ENCODE measurements at places on chromosomes 12 and 14.

- no peaks in the 10 kb centered on the region for H3K4me1 ChIP-seq
- no peaks in the 10 kb centered on the region for H3K27me3 ChIP-seq
- H3K4me3 ChIP-seq, result no peak overlapping the region
- DNase-seq, result no peak
Measured at GRCh38 chr12:54991991-54992375, 7.4 kb upstream of the TESPA1 start.

GRCh38 chr12:131092901-131093603 is 139.3 kb downstream of the ADGRD1 start:
- peak; percentile 50 for DNase-seq
- no peaks in the 10 kb centered on the region for H3K27me3 ChIP-seq
- no peak overlapping the region for H3K27ac ChIP-seq
- H3K4me3 ChIP-seq, result no peak overlapping the region
- H3K36me3 ChIP-seq, result peaks cover 8% of the 10 kb centered on the region

- no peak overlapping the region for H3K4me3 ChIP-seq
- H3K27me3 ChIP-seq, result peaks cover 3% of the 10 kb centered on the region
- H3K27ac ChIP-seq, result no peak overlapping the region
- no peak for DNase-seq
- H3K36me3 ChIP-seq, result no peaks in the 10 kb centered on the region
- no peaks in the 10 kb centered on the region for H3K4me1 ChIP-seq
Measured at GRCh38 chr12:103589517-103589916, 2.4 kb downstream of the STAB2 start.

GRCh38 chr12:18700271-18700670 is 37.5 kb downstream of the PLCZ1 start:
- no peaks in the 10 kb centered on the region for H3K36me3 ChIP-seq
- H3K27me3 ChIP-seq, result no peaks in the 10 kb centered on the region
- no peak overlapping the region for H3K27ac ChIP-seq
- DNase-seq, result no peak
- H3K4me3 ChIP-seq, result no peak overlapping the region

DNA sequence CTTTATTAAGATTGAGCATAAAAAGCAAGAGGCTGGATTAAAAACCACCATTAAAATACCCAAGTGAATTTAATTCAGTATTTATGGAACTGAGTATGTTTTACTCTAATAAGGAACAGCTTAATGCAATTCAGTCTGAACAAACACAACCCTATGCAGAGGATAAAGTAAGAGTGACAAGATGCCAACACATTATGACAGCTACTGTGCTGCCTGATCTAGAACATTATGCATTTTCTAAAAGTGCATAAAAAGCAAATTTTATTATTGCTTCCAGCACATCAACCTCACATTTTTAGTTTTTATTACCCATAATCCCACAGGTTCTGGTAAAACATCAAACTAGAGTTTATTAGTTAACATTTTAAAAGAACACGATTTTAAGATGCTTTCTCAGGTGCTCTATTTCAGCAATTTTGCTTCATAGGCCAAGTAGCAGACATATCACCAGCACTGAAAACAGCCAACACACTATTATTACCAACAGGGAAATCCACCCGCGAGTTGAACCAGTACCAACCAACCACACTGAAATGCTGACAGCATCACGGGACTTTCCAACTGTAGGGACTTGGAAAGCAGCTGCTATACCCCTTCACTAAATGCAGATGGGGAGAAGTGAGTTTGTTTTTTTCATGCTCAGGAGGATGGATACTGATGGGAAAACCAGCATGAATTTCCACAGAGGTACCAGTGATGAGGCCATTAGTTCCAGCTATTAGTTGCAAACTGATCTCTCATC is 372.1 kb downstream of the KCNH5 start:
- H3K36me3 ChIP-seq, result no peaks in the 10 kb centered on the region
- no peaks in the 10 kb centered on the region for H3K27me3 ChIP-seq
- no peak for DNase-seq
- H3K4me1 ChIP-seq, result no peaks in the 10 kb centered on the region
- H3K27ac ChIP-seq, result no peak overlapping the region

All from upper lobe of right lung (tissue), 1 donor.